ENCODE measurements at places on chromosomes 16 and 17.

GRCh38 chr16:67302970-67303369, 23.6 kb downstream of the KCTD19 start:
- no peak for DNase-seq

DNA sequence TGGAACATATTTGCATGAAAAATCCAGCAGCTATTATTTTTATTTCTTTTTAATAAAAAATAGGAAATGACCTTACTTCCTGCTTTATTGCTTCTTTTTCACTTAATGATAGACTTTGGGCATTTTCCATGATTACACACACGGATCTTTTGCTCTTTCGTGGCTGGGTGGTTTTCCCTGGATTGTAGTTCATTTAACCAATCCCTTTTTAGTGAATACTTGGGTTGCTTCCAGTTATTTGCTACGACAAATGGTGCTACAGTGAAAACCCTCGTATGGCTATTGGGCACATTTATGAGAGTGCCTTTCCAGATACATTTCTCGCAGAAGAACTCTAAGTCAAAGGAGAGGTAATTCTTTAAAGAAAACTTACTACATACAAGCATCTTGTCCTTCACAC, 38.6 kb downstream of the FOXL1 start:
- DNase-seq, result no peak

DNA sequence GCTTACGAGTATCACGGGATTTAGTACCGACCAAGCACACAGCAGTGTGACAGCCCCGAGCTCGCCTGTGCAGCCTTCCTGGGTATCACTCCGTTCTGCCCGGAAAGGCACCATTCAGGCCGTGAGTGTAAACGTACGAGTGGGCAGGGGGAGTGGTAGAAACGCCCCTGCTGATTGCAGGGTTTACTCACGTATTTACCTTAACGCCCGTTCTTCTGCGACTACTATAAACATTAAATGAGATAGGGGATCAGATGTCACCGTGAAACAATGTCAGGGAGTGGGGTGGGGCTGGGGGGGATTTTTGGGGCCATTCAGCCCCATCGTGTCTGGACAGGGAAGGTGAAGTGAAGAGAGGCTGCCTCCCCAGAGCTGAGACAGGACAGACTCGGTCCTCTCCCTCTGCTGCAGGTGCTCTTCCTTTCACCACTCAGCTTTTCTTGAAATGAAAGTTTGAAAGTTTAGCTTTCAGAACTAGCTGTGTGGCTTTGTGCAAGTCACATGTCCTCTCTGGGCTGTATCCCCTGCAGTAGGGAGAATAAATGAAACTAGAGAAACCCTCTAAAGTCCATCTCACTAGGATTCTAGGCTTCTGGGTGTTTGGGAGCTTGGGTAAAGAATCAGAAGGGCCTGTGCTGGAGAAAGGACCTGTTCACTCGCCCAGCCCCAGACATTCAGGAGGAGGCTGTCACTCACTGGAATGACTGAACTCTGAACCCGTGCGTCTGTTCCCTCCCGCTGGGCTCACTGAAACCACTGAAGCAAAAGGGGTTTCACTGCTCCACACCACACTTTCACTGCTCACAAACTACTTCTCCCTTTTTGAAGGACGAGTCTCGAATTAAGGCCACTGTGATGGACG, 66.7 kb downstream of the RPA1 start:
- no peak for DNase-seq

DNA sequence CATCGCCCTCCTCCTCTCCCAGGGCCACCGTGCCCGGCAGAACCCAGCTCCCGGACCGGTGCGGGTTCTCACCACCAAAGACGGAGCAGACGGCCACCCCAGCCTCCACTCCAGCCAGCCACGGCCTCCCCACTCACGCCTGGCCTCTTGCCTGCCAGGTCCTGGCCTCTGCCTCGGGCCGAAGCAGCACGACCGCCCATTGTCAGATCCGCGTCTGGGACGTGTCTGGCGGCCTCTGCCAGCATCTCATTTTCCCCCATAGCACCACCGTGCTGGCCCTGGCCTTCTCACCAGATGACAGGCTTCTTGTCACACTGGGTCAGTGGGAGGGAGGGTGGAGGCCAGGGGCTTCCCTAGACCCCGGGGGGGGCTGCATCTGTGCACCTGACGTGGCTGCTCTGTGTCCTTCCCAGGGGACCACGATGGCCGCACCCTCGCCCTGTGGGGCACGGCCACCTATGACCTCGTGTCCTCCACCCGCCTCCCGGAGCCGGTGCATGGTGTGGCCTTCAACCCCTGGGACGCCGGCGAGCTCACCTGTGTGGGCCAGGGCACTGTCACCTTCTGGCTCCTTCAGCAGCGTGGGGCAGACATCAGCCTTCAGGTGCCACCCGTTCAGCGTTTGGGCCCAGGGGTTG, 6.6 kb upstream of the RHOT2 start:
- DNase-seq, result no peak

GRCh38 chr17:63772801-63773271, 561 bp downstream of the CCDC47 start:
- no peak for DNase-seq

DNA sequence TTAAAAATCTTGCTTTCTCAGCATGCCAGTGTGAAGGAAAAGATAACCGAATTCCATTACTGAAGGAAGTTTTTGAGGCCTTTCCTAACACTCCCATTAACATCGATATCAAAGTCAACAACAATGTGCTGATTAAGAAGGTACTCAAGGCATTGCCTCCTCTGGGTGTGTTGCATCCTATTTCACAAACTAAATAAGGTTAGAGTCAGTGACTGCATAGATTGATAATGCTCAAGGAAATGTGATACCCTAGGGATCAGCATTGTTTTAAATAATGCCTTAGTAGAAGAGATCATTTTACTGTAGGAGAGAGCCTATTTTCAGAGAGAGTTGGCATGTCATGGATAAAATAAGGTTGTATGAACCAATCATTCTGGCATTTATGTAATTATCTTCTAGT, 36.8 kb downstream of the GDPD1 start:
- no peak for DNase-seq

DNA sequence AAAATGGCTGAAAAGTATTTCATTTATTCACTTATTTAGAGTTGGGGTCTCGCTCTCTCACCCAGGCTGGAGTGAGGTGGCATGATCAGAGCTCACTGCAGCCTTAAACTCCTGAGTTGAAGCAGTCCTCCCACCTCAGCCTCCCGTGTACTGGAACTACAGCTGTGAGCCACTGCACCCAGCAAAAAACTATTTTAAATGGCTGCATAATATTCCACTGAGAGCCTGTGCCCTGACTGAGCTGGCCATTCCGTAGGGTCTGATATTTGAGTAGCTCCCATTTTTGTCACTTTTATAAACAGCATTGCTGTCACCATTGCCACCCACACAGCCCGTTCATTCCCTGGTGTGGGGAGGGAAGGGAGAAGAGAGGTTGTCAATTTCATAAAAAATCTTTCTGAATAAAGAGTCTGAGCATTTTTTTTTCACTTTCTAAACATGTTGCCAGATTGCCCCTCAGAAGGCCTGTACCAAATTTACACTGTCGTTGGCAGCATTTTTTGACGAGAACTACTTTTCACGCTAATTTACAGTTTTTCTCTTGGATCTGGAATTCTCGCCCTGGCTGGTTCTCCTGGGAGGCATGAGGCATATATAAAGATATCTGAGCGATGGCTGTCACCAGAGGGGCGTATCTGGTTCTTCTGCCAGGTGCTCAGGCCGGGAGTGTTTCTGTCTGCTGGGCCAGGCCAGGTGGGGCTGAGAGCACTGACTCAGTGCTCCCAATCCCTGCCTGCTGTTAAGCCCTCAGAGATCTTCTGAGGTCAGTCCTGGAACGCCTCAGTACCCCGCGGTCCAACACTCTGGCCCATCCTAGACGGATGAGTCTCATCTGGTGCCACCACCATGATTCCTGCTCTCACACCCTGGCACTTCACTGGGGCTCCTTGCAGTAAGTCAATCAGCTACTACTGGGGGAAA, 7.2 kb upstream of the KIFC3 start:
- no peak for DNase-seq

DNA sequence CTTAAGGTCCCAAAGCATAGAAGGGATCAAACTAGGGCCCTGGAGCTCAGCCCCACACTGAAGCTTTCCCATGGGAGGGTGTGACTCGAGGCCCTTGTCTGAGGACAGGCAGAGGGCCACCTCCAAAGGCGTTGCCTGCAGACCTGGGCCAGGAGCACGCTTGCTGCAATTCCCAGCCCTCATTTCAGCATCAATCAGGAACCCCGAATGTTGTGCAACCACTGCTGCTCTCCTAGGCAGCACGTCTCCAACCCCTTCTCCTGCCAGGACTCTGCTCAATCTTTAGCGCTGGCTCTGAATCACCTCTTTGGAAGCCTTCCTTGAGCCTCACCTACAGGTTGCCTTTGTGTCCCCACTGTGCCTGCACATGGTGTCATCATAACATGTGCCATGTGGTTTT, 14.0 kb upstream of the ATP2C2 start:
- no peak for DNase-seq

- no peak for DNase-seq
Measured at GRCh38 chr16:86122681-86123342, 223.8 kb downstream of the IRF8 start.

Data from non-pigmented ciliary epithelial cell (primary cell).